ENCODE measurements at places on chromosomes 11 and 22.

- no peak for DNase-seq
These were observed 6.0 kb upstream of the OR5B21 start for GRCh38 chr11:58513747-58514367.

- no peak for DNase-seq
These were observed 17.2 kb downstream of the POU2AF1 start for GRCh38 chr11:111361874-111362273.

- DNase-seq, result no peak
These were observed 56.8 kb upstream of the SHANK2 start for GRCh38 chr11:71309181-71309580.

- no peak for DNase-seq
These were observed 3.7 kb downstream of the UPB1 start for GRCh38 chr22:24498824-24499223.

DNA sequence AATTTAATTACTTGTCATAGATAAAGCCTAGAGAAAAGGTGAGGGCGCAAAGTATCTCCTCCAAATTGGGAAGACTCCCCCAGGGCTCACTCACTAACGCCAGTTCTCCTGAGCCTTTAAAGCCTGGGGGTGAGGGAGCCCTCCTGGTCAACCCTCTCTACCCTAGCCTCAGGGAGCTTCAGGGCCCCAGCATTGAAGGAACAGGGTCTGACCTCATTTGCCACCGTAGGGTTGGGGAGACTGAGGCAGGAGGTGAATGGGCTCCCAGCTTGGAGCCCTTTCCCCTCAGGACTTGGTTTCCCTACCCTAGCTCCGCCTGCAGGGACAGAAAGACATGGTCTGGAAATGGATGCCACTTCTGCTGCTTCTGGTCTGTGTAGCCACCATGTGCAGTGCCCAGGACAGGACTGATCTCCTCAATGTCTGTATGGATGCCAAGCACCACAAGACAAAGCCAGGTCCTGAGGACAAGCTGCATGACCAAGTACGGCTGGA lies 1.7 kb downstream of the FOLR2 start:
- no peak for DNase-seq

GRCh38 chr11:93822359-93822758 lies 28.1 kb downstream of the VSTM5 start:
- no peak for DNase-seq

DNA sequence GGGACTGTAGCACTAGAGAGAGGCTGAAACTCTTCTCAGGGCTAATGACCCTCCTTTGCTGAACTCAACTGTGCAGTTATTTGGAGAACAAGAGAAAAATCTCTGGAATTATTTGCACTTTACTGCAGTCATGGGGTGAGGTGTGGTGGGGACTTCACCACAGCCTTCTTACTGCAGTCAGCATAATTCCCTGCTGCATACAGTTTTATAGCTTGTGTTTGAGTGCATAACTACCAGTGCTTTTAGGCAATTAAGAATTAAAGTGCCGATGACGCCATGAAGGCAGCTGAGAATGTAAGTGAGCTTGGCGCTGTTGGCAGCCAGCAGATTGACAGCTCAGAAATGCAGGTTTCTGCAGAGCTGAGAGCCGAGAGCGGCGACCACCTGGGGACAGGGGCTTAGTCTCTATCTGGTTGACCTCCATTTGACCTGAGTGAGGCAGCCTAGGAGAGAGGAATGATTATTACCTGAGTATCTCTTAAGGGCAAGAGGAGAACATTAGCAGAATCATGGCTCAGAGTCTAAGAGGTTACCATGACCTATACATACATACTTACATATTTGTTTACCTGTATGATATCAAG lies 830.0 kb downstream of the NTM start:
- DNase-seq, result no peak

DNA sequence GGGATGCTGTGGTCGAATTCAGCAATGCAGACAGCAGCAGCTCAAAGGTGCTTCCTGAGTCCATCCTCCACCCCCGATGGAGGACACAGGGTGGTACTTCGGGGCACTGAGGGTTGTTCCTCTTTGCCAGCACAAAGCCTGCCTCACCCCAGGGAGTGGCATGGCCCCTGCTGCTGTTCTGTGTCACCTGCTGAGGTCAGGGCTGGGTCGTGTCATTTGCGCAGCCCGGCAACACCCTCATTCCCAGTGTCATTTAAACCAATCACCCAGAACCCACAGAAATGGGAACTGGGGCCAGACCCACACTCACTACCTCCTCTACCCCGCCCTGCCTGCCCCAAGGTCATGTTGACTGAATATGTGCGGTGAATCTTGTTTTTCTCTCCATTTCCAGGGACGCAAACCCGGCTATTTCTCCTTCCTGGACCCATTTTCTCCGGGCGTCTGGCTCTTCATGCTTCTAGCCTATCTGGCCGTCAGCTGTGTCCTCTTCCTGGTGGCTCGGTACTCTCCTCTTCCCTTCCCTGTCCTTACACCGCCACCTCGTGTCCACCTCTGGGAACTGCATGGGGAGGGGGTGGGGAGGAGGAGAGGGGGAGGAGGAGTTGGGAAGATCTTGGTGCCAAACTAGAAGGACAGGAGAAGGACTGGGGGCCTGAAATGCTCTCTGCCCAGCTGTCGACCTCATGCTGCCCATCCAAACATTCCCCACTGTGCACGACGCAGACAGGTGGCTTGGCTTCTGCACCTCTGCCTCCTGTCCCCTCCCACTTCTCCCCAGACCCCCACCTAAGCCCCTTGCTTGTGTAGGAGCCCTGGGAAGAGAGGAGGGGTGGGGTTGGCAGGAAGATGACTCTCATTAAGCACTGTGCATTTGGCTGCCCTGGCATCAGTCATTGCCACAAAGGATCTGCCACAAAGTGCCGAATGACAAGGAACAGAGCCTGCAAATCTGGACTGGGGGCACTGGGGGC lies 71.2 kb upstream of the TBCEL start:
- peak; percentile 15 for DNase-seq

DNA sequence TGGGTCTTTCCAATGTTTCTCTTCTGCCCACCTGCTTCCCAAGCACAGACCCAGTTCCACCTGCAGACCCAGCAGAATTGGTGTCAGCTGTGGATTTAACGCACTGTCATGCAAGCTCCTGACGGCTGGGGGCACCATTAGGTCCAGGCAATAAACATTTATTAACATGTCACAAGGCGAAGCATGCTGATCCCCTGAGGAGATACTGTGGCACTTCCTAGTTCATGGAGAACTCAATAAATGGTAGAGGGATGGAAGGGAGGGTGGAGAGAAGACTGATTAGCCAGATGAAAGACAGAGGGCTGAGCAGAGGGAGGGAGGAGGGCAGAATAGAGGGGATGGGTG lies 68.3 kb upstream of the TSPAN18 start:
- no peak for DNase-seq

GRCh38 chr11:18282626-18283025 lies 16.6 kb downstream of the SAA1 start:
- no peak for DNase-seq

DNA sequence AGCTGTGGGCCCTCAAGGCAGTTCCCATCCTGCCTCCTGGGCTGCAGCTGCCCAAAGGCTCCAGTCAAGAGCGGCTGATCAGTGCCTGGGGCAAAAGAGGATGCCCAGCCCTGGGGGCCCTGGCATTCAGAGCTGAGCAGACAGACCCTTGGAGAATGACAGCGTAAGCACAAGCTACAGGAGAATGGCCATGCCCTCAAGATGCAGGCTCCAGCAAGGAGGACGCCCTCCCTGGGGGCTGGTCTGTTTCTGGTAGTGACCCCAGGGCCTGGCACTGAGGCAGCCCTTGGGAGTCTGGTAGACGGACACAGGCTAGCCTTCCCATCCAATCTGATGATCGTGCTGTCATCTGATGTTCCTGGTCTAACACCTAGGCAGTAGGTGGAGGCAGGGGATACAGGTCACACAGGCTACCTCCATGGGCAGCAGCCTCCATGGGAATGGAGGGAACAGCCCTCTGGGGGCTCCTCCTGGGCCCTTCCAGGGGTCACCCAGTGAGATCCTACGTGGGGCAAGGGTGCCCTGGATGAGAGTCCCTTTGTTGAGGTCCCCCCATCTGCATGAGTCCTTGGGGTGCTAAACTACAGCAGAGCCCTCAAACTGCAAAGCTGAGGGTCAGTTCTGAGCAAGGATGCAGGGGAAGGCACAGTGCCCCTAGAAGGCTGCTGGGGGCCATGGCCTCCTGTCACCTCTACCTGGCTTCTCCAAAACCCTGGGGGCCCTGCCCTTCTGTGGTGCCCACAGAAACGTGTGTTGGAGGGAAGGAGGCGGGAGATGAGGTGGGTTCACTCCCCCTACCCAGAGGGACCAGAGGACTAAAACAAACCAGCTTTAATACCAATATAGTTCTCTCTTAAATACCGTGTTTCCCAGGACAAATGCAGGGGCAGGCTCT lies 10.2 kb upstream of the SF1 start:
- DNase-seq, result no peak

GRCh38 chr11:35305670-35306382 lies 113.5 kb downstream of the SLC1A2 start:
- DNase-seq, result peak; percentile 7

DNA sequence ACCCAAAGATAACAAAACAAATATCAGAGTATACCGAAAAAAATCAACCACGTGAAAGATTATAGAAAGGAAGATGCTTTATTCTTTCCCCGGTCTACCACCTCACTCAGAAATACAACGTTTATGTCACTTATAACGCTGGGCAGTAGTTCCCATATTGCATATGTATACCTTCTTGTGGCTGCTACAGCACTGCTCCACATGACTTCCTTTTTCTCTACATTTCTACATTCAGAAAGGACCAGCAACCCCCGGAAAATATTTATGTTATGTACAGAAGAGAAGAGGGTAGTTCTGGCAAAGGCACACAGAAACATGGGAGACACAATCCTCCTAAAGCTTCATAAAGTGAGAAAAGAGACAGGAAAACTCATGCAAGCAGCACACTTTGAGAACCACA lies 56.8 kb downstream of the MTMR2 start:
- no peak for DNase-seq

DNA sequence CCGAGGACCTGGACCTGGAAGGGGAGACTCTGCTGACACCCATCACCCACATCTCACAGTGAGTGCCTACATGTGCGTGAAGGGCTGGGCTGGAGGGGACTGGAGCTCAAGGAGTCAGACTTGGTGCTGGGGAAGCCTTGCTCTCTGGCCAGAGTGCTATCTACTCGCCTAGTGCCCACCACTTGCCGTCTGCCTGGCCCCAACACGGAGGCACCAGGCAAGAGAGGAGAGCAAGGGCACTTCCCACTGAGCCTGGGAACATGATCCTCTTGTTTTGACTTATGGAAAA lies 37.8 kb downstream of the KCNQ1OT1 start:
- DNase-seq, result no peak

- DNase-seq, result no peak
These were observed 22.3 kb downstream of the ZBTB16 start for GRCh38 chr11:114081641-114082414.

DNA sequence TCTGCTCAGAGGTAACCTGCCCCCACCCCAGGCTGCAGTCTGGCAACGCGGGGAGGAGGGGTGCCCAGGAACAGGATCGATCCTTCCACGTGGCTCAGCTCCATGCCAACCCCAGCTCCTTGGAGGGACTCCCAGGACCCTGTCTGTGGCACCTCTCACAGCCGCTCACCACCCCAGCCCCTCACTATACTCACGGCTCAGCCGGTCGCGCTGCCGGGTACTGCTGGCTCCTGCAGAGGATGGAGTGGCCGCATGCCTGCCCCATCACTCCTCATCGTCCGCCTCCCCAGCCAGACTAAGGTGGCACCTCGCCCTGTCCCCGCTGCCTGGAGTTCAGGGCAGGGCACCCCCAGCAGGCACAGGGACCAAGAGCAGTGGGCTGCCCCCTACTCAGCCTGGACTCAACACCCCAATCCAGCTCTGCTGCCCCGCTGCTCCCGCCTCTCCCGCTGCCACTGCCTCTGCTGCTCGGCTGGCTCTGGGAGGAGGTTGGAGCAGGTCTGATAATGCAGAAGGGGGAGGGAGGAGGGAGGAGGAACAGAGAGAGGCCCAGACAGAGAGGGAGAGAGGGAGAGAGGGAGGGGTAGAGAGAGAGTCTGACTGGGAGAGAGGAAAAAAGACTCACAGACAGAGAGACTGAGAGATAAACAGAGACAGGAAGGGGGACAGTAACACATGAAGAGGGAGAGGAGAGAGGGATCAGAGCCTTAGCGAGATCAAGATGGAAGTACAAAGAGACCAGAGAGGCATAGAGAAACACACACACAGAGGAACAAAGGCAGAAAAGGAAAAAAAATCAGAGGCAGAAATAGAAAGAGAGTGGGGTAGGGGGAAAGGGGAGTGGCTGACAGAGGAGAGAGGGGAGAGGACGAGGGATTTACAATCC lies at the start of gene PDE2A:
Gene PDE2A (minus strand): TSS at position 480 of the 886 bp plus-strand sequence. CDS start 215 bp downstream, at position 265.
- no peak for DNase-seq

DNA sequence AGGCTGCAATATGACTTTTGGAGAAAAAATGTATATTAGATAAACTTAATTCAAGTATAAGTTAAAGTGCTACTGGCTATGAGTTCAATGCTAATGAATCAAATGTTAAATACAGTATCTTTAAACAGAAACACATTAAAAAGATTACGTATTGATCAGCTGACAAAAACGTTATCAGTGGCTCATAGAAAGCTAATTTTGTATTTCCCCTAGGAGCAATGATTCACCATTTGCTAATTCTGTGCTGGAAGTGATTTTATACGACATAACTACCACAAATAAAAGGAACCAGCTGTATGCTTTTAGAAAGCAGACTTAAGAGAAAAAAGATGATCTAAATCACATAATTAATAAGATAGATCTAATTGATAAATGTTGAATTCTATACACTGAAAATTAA lies 43.6 kb downstream of the MRE11 start:
- DNase-seq, result no peak

- no peak for DNase-seq
These were observed 14.5 kb downstream of the ACP2 start for GRCh38 chr11:47233989-47234668.

DNA sequence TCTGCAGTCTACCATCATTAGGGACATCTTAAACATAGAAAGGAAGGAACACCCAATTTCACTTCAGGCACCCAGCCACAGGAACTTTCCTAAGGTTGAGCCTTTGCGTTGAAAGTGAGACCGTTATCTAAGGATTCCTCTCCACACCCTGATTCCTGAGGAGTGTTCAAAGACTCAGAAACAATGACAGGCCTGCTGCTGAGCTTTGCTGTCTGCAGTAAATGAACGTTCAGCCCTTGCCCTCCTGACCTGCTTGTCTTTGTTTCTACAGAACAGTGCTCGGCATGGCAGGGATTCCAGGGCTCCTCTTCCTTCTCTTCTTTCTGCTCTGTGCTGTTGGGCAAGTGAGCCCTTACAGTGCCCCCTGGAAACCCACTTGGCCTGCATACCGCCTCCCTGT lies 7.0 kb downstream of the PRSS23 start:
- DNase-seq, result no peak

Data from stimulated activated CD8-positive, alpha-beta memory T cell treated with anti-CD3 and anti-CD28 coated beads, Interleukin-12 subunit alpha, Interleukin-12 subunit beta, amount 100 ng/mL, for 4 hours (primary cell).